ENCODE measurements at places on chromosomes 5 and 9.
A peak's percentile ranks its signal among the peaks of the same experiment; 100 is the strongest.

DNA sequence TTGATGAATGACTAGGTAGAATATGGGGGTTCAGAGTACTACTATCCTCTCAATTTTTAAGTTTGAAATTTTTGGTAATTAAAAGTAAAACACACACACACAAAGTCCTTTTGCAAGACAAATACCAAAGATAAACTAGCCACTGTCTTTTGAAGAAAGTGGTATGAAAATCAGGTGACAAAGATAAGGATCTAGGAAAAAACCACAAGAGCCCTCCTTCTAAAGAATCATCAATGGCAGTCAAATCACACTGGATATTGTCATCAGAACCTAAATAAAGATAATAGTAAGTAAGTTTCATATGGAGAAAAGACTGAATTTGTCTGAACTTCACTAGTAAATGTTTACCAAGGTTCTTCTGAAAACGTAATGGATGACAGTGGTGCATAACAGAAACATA lies 30.5 kb upstream of the HK3 start:
- DNase-seq, result no peak

GRCh38 chr9:120894321-120895148 lies 17.5 kb upstream of the PHF19 start:
- no peak for DNase-seq

GRCh38 chr9:31983895-31984294 lies 400.5 kb upstream of the ACO1 start:
- no peak for DNase-seq

DNA sequence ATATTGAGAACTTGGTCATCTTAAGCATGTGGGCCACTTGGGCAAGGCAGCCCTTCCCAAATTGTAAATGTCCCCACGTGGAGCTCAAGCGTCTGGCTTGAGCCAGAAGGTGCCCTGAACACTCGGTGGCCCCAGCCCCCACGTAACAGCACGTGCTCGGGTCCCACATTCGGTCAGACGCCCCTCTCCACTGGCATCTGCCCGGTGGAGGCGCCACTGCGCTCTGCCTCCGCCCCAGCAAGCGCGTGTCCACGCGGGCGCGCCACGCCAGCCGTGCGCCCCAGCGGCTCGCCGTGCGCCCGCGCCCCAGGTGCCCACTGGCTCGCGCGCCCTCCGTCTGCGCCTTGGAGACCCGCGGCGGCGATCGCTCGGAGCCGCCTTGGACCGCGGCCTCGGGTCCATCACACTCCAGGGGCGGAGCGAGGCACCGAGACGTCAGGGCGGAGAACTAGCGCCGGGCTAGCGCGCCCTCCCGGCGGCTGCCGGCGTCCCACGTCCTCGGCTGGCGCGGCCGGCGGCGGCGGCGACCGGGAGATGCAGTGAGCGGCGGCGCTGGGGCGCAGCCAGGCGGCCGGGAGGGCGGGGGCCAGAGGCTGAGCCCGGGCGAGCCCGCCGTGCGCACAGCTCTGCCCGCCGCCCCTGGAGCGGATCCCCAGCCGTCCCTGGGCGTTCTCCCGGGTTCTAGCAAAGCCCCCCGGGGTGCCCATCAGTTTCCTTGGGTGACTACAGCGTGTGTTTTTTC lies at the start of gene PALM2AKAP2:
TSS of gene PALM2AKAP2 (plus strand) at position 488 of the 742 bp plus-strand sequence. CDS start 291 bp downstream, outside the sequence.
- no peak for DNase-seq

DNA sequence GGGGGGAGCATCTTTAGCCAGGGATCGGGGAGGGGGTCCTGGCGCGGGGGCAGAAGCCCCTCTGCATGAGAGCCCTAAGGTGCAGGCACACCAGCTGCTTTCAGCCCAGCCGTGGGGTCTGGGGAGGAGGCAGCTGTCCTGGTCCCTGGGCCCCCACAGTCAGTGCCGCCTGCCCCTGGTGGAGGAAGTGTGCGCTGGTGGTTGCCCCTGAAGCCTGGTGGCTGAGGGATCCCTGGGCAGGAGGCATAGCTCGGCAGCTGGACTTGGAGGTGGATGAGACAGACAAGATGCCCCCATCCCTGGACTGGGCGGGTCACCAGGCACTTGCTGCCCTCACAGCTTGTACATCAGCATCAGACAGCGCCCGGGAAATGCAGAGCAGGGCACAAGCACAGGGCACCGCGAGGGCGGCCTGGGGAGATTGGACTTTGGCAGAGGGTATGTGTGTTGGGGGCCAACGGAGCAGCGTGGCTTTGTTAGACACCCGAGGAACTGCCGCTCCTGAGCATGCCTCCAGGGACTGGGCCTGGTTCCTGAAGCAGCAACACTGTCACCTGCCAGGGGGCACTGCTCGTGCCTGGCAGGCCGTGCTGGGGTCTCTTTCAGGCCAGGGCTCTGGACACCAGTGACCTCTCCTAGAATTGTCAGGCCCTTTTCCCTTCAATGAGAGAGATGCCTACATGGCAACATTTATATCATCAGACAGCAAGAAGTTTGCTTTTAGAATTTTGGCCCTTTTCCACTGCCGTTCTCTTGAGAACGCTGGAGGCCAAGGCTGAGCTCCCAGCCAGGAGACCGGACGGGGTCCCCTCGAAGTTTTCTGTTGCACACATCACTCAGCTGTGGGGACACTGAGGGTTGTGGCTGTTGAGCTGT lies 41.9 kb upstream of the CTSL start:
- DNase-seq, result no peak

DNA sequence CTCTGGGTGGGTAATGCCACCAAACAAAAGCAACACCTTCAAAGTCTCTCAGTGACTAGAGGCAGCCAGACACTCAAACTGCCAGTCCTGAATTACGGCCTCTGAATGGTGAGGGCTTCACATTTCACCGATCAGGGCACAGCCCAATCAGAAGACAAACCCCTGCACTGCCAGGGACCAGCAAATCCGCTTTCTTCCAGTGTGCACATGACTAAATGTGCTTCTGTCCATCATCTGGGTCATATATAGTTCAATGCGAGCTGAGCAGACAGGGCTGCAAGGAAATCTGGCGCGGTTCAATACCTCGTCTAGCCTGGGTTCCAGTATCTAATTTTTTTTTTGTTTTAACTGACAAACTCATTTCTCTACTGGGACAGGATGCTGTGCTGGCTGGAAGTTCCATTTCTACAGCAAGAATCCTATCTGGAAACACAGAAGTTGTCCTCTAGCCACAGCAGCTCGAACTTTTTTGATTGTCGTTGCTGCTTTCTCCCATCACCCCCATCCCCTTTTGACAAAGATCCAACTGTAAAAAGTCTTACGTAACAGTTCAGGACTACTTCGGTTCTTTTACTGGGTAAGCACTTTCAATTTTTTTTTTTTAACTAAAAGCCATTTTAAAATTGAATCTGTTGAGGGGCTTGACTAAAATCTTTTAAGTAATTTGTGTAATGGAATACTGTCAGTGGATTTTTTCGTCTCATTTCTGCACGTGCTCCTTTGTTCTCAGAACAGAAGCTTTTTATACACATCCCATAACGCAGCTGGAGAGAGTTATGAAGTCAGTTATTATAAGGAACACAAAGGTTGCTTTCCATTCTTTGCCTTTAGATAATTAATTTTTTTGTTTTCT lies 112.7 kb downstream of the NR6A1 start:
- peak; percentile 68 for DNase-seq

DNA sequence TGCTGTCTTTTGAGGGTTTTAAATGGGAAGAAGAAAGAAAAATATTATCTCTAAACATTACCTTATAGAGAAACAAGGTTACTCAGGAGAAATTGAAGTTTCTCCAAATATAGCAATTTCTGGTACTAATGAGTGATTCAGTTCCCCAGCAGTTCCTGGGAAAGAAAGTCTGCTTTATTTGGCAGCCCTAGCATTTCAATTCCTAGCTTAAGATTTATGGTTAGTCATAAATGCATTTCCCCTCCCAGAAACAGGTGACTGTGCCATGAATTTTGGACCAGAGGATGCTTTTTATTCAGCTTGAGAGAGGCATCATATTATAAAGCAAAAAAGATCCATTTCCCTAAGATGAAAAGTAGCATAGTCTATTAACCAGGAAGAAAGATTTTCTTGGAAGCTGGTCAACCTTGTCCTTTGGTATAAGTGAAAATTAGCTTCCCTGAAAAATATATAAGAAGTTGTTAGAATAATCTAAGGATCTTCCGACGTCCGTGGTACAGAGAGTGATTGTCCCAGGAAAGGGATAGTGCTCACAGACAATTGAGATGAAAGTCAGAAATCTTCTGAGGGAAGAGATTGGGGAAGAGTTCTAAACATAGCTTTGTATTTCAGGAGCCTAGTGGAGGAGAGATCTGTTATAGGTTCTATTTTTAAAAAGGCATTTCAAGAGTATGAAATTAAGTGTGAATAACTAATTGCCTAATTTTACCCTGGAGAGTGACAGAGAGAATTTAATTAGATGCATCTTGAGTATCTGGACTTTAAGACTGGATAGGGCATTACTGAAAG lies 164.9 kb downstream of the ESM1 start:
- no peak for DNase-seq

DNA sequence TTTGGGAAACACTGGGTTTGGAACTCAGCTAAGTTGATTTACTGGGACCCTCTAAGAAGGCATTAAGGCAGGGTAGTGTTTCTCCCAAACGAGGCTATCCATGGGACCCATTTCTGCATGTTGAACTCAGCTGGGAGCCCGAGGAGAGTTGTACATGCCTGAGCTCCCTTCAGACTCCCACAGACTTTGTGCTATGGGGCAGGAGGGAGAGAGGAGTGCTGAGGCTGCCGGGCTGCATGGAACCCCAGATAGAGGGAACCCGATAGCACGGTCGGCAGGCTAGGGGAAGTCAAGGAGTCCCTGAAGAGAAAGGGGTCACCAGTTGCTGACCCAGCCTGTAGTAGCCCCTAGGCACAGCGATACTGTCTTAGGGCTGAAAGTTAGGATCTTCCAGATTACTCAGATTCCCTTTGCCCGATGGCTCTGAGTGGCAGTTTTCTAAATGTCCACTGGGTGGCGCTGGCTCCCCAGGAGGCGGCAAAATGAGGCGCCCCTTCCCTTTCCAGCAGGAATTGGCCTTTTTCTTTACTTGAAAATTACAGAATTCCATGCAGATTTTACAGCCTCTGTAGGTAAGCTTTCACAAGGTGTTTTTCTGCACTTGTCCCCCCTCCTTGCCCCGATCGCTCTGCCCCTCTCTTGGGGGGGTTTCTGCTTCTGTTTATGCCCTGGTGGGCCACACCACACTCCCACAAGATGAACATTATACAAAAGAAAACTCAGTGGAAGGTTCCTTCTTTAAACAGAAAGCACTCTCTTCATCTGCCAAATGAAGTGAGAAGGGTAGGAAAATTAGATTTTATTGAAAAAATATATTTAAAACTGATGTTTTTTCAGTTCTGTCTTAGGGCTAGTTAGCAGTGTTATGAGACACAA lies 17.8 kb downstream of the NANS start:
- DNase-seq, result peak; percentile 83

DNA sequence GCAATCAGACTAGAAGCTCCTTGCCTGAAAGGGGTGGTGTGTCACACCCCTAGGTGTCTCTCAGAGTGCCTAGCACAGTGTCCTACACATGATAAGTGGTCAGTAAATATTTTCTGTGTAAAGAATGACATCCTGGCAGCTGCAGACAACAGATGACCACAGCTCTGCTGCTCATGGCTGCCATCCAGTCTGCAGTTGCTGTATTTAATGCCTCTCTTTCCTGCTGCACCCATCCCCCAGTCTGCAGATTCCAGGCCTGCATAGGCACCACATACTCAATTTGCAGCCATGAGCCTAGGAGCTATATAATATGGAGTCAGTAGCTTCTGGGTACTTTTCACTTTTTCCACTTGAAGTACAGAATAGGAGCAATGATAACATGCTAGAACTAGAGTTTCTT lies 94.9 kb upstream of the NR4A3 start:
- DNase-seq, result no peak

- DNase-seq, result no peak
Observed at GRCh38 chr9:132945186-132946130, 1.0 kb upstream of the TSC1 start.

DNA sequence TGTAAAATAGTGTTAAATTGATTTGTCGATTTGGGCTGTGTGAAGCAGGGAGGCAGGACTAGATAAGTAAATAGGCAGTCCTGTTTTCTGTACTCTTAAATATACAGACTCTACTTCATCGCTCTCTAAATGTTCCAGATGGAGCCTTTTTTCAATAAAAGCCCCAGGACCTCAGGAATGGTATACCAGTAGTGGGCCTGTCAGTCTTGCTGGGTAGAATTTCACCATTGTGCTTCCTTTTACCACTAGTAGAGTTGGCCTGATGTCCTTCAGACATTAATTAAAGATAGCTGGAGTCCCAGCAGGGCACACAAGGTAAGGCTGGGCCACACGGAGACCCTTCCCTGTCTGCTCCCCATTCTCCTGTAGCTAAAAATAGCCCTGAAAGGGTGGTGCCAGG lies 6.0 kb downstream of the SNX18 start:
- DNase-seq, result no peak

- DNase-seq, result no peak
Observed at GRCh38 chr9:121359351-121360294, 10.4 kb downstream of the STOM start.

DNA sequence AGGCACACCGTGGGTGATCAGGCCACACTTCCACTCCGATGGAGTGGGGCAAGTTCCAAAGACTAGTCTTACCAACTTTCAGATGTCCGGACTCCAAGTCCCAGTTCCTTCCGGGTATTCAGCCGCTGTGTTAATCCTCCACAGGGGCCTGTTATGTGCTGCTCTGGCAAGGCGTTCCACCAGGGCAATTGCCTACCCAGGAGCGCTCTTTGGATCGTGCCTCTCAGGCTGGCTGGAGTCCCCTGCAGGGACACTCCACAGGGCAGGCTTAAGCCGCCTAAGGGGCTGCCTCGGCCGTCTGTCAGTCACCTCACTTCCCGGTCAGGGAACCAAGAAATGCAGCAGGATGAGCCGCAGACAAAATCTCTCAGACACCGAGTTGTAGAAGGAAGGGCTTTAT lies 118.7 kb upstream of the CCNG1 start:
- no peak for DNase-seq

DNA sequence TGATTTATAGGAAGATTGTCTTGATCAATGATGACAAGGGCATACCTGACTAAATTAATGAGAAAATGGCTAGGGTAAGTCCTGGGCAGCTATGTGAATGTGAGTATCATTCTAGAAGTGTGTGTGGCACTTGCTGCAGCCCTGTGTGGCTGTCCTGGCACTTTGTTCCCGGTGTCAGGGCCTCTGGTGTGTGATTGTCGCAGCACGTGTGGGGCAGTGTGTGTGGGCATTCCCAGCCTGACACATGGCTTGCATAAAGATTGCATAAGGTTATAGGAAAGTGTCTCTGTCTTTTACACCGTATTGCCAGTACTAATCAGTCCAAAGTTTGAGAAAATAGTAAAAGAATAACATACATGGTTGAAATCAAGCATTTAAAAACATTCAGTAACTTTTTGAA lies 74.4 kb downstream of the TRIO start:
- DNase-seq, result no peak

- DNase-seq, result peak; percentile 19
Observed at GRCh38 chr5:126855266-126855665, 78.3 kb downstream of the LMNB1 start.

- peak; percentile 61 for DNase-seq
Observed at GRCh38 chr5:80255431-80255810, 427 bp downstream of the SERINC5 start.

- DNase-seq, result no peak
Observed at GRCh38 chr5:171782332-171782966, 3.2 kb upstream of the SMIM23 start.
